ENCODE measurements at places on chromosomes 2 and 18.

DNA sequence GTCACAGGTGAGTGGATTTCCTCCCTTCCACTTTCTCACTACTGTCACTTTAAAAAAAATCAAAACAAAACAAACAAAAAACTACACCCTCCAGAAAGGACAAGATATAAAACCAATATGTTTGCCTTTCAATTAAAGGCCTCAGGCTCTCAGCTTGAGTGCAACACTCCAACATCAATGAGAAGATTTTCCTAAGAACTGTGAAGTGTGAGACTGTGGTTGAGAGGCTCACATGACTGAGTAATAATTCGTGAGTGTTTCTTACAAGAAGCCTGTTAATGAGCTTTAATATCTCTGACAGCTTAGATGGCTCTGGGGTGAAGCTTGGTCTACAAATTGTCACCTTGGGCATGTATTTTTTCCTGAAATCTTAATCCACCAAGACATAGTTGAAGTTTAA is 216.1 kb downstream of the ETAA1 start:
- no peak for DNase-seq

- DNase-seq, result no peak
These were observed 261.0 kb upstream of the APCDD1 start for GRCh38 chr18:10193444-10193843.

DNA sequence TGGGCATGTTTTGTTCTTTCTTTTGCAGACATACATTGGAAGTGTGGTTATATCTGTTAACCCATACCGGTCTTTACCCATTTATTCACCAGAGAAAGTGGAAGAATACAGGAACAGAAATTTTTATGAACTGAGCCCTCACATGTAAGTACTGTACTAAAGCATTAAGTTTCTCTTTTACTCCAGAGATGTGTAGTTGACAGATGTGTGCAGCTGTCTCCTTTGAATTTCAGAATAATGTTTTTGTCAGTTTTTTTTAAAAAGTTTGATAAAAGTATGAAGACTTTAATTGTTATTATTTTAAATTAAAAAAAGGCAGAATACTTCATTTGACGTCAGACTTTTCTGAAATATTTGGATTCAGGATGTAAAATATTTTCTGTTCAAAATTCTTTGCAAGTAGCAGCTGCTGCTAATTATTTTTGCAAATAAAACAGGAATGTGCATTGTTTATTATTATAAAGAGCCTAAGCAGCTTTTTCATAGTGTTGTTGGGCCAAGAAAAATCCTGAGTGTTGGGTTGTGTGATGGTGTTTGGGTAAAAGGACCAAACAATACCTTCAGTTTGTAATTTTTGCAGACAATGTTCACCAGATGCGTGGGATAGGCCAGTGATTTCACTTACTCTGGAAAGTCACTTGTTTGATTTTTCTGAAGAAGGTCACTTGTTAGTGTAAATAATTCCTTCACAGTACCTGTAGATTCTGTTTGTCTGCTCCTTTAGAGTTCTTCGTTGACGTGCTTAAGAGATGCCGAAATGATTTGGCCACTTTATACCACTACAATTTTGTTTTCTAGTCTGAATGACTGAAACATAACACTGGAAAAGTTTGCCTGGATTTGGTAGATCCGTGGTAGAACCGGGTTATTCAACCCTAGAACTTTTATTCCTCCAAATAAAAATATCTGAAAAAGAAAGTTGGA is 51.1 kb downstream of the MYO1B start:
- no peak for DNase-seq

- DNase-seq, result no peak
These were observed 18.0 kb upstream of the SPRED2 start for GRCh38 chr2:65450393-65450792.
